Activated CD8-positive, alpha-beta memory T cell treated with anti-CD3 and anti-CD28 coated beads for 1 hour (primary cell): ENCODE measurements at places on chromosomes 2 and 18.

- no peak for DNase-seq
These were observed 9.0 kb downstream of the DTNB start for GRCh38 chr2:25664183-25664964.

DNA sequence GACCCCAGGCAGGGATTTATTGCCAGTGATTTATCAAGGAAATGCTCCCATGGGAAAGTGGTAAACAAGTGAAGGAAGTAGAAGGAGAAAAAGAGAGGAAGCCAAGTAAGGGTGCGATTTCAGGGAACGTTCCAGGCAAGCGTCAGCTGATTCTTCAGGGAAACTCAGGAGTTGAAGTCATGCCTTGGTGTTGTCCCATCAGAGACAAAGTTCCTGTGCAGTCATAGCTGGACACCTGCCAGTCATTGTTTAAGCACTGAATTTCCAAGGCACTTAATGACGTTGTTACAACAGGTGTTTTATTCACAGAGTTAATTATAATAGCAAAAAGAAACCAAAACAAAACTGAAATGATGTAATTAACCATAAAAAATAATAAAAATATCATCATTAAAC is 381.8 kb upstream of the CRIM1 start:
- no peak for DNase-seq

DNA sequence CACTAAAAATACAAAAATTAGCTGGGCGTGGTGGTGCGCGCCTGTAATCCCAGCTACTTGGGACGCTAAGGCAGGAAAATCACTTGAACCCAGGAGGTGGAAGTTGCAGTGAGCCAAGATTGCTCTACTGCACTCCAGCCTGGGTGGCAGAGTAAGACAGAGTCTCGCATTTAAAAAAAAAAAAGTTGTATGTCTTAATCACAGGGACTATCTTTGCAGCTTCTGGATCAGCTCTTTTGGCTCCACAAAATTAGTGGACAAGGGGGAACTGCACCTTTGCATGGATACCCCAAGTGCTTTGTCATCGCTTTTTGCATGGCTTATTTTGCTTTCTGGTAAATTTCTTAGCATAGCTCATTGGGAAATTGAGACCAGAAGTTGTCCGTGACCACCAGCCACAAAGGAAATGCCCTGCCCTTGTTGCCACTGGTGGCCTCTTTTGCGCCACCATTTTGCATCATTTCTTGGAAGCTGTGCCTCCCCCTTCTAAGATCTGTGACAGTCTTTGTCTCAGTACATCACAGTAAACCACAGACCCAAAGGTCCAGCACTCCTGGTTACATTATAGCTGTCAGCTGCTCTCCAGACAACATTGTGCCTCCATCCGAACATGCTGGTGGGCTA is 43.9 kb upstream of the PCBP1 start:
- DNase-seq, result no peak

GRCh38 chr2:211175956-211176355 is 619.6 kb downstream of the CPS1 start:
- no peak for DNase-seq

DNA sequence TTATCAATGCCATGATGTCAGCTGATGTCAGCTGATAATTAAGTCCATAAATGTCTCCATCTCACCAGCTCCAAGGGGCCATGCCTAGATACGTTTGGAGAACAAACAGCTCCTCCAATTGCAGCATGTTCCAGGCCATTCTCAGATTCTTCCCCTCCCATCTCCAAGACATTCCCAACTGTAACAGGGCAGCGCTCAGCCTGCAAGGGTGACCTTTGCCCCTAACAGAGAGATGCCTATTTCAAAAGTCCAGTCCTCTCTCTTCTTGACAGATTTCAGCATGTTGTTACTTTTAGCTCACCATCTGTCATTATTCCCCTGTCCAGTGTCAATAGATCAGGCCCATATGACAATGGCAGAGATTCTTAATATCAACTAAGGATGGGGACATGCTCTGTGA is 9.9 kb downstream of the PSD4 start:
- no peak for DNase-seq

DNA sequence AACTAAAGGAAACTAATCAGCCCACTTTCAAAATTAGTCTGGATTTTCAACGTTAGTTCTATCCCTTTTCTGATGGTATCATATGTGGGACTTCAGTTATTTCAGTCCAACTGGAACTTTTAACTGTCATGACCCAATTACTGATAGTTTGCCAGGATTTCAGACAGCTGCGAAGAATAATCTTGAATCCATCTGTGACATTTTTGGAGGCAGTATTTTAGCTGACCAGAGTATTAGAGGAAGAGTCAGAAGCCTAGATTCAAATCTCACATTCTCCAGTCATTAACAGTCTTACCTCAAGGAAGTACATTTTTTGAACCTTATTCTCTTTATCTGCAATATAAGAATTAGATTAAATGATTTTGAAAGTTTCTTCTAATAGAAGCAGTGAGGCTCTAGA is 81.3 kb downstream of the PTRHD1 start:
- DNase-seq, result no peak

DNA sequence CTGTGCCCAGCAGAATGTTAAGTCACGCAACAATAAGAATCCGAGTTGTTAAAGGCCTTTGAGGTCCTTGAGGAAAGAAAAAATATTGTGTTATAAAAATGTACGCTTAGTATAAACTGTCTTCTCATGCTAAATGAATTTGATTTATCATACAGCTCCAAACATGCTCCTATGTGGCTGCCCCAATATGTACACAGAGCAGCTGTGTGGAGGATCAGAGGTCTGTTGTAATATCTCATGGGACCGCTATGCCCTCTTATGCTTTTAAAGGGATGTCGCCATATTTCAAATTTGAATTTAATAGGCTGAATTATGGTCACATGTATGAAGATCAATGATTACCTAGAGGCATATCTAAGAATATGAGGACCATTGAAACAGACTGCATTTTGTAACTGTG is 90.2 kb downstream of the SLC5A7 start:
- no peak for DNase-seq

GRCh38 chr2:64391424-64391823 is 62.5 kb upstream of the LGALSL start:
- DNase-seq, result no peak

DNA sequence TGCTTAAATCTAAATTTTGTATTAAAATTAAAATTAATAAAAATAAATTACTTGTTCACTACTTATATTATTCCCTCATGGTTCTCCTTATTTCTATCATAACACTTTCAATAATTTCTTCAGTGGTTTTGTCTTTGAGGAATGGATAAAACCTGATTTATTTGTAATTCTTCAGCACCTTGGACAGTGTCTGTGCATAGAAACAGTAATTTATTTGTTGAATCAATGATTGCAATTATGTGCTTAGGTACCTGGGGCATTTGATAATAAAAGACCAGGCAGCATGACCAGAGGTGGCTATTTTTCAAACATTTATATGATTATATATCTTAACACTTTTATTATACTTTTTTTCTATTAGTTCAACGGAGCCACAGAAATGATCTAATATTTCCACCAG is 1062.7 kb downstream of the DSC3 start:
- no peak for DNase-seq

DNA sequence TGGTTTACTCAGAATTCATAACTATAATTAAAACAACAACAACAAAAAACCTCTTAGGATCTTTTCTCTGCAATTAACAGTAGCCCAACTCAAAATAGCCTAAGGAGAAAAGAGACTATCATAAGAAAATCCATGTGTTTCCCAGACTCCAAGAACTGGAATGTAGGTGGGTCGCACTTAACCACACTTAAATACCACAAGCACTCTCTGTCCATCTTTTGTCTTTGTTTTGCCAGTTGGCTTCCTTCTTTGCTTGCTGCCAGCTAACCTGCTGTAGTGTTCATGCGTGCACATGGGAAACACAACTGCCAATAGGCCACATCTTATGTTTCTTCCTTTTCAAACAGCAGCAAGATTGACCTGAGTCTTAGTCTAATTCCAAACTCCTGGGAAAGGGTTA is 24.1 kb upstream of the ACVR1 start:
- DNase-seq, result no peak

DNA sequence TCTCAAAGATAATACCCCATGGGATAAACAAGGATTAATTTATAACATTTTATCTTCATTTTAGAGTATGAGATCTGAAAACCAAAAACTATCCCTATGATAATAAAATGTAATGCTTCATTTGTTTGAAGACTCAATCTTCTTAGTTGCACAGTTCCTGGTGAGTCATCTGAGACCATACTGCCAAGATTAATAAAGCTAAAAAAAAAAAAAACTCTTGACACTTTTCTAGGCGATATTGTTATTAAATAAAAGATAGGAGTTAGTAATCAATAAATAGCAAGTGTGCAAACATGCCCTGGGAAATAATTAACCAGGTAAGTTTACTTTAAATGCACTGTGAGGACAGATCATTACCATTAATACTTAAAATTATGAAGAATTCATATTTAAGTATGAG is 83.9 kb downstream of the RPE start:
- no peak for DNase-seq

DNA sequence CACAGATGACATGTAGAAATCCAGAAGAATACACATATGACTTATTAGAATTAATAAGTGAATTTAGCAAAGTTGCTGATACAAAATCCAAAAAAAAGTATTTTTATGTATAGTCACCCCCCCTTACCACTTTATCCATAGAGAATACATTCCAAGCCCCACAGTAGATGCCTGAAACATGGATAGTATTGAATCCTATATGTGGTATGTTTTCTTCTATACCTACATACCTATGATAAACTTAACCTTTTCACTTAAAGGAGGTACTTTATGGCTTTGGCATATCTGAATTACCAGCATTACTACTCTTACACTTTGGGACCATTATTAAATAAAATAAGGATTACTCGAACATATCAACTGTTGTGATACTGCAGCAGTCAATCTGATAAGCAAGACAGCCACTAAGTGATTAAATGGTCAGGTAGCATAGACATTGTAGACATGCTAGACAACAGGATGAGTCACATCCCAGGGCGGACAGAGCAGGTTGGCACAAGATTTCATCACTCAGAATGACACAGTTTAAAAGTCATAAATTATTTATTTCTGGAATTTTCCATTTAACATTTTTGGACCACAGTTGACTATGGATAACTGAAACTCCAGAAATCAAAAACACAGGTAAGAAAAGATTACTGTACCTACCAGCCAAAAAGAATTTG is 208.2 kb upstream of the CHAC2 start:
- DNase-seq, result no peak

DNA sequence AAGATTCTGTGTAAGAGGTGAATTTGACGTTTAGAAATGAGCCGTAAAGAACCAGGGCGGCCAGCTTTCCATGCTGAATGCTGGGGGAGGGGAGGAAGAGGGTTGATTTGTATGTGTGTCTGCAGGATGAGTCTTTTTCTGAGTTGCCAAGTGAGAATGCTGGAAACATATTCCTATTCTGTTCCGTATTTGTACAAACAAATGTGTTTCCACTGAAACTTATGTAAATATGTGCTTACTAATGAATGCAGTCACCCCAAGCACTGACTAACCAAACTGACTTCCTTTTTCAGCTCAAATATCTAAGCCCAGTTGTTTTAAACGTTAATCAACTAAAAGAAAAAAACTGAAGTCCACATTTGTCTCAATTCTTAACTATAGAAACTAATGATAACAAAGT is 74.9 kb upstream of the APCDD1 start:
- no peak for DNase-seq

GRCh38 chr18:32095192-32095899 is 3.7 kb downstream of the RNF138 start:
- no peak for DNase-seq

DNA sequence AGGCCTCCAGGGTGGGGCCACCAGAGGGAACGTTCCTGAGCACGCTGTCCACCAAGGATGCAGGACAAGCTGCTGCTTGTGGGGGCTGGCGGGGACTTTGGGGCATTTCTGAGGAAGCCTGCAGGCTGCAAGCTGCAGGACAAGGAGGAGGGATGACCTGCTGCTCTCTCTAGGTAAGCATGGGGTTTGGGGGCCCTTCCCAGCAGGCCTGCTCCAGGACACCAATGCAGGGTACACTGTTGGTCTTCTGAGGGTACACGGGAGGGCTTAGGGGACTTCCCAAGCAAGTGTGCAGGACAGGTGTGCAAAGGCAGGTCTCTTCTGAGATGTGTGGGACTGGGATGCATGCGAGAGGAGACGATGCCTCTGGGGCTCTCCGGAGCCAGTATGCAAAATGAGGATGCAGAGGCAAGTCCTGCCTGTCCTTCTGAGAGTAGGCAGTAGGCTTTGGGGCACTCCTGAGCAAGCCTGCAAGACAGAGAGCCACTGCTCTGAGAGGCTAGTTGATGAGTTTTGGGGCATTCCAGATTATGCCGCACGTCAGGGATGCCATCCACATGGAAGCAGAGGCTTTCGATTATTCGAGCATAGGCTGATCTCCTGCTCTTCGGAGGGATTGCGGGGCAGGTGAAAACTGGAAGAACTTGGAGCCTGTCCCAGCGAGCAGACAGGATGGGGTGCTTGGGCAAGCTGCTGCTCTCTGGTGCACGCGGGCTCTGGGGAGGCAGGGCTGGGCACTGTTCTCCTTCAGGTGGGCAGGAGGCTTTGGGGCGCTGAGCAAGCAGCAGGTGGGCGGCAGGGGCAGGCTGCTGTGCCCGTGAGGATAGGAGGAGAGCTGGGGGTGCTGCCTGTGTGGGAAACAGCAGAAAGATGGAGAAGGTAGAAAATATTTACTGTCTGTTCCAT is 44.6 kb downstream of the CNGA3 start:
- no peak for DNase-seq

DNA sequence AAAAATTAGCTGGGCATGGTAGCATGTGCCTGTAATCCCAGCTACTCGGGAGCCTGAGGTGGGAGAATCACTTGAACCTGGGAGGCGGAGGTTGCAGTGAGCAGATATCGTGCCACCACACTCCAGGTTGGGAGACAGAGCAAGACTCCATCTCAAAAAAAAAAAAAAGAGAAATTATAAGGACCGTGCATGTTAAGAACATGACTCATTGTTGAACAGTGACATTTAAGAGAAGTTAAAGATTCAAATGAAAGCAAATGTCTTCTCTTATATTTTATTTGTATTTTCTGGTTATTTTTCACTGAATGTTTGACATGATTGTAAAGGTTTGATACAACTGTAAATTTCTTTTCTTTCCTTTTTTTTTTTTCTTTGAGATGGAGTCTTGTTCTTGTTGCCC is 69.6 kb downstream of the APLF start:
- no peak for DNase-seq

DNA sequence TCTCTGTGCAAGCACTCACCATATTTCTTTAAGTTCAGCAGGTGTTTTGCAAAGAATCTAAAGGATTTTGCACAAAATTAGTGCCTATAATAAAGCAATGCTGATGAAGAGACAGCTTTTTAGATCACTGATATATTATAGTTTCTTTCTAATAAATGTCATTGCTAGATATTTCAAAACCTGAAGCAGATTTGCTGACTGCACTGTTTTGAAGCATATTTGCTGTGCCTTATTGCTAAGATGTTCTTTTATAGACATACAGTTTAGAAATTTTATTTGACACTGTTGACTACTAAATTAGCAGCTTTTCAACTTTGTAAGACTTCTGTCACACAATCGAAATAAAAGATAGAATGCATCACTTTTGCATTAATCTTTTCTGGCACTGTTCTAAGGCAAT is 620.9 kb upstream of the CELF4 start:
- no peak for DNase-seq

- no peak for DNase-seq
These were observed 1338.0 kb upstream of the ACVR2A start for GRCh38 chr2:146506851-146507250.

GRCh38 chr18:24514439-24514838 is 54.0 kb downstream of the HRH4 start:
- no peak for DNase-seq
